ENCODE measurements at places on chromosomes 3 and 15.

GRCh38 chr3:52395503-52395865 is 49.4 kb downstream of the SEMA3G start:
- no peak for DNase-seq

- peak; percentile 68 for DNase-seq
These were observed 28.9 kb downstream of the FBXW12 start for GRCh38 chr3:48400824-48401433.

GRCh38 chr3:30661098-30661873 is 54.9 kb downstream of the TGFBR2 start:
- DNase-seq, result no peak

GRCh38 chr3:87798567-87798947 is 260.2 kb downstream of the CGGBP1 start:
- DNase-seq, result no peak

DNA sequence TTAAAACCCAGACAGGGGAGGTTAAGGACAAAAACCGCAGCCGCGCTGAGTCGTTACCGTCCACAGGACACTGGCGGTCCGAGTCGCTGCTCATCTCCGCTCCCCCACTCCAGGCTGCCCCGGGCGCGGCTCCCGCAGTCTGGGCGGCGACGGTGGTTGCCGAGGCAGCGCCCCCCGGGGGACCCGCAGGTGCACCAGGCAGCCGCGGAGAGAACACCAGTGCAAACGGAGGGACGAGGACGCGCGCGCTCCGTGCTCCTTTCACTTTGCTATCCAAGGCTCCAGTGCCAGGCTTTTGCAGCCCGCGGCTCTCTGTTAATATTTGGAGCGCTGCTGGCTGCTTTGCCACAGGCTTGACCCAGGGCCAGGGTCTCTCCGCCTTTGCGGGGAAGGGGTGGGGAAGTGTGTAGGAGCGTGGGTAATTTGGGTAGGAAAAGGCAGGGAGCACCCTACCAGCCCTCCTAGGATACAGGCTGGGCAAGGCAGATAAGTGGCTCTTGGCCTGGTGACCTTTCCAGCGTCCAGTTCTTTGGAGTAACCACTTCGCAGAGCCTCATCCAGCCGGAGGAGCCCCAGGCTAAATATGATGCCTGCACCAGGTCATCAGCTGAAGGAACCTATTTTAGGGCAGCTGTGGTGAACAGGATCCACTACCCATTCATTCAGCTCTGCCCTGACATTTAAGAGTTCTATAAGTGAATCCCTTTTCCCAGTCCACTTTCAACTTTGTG is at the start of gene GADL1:
TSS of gene GADL1 (minus strand) at position 141 of the 731 bp plus-strand sequence. CDS start at position 94, 47 bp downstream.
- no peak for DNase-seq

GRCh38 chr3:123442125-123442524 is 6.8 kb downstream of the ADCY5 start:
- DNase-seq, result no peak

GRCh38 chr3:13219077-13219901 is 146.1 kb upstream of the IQSEC1 start:
- no peak for DNase-seq

GRCh38 chr3:71172951-71173350 is 410.6 kb downstream of the FOXP1 start:
- no peak for DNase-seq

GRCh38 chr3:184604039-184604601 is 42.5 kb downstream of the EPHB3 start:
- no peak for DNase-seq

DNA sequence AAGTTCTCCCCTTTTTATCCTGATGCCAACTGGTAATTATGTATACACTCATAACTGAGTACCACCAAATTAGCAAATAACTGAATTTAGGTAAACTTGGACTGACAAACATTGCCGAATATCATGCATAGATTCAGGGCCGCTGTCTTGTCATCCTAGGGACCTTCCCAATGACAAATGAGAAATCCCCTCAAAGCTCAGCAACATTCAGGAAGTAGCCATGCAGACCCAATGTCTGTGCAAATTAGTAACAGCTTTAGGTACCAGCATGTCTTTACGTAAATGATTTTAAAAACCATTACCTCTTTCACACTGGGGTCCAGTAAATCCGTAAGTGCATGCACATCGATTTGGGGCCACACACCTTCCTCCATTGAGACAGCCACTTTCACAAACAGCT is 49.5 kb downstream of the FBN1 start:
- no peak for DNase-seq

DNA sequence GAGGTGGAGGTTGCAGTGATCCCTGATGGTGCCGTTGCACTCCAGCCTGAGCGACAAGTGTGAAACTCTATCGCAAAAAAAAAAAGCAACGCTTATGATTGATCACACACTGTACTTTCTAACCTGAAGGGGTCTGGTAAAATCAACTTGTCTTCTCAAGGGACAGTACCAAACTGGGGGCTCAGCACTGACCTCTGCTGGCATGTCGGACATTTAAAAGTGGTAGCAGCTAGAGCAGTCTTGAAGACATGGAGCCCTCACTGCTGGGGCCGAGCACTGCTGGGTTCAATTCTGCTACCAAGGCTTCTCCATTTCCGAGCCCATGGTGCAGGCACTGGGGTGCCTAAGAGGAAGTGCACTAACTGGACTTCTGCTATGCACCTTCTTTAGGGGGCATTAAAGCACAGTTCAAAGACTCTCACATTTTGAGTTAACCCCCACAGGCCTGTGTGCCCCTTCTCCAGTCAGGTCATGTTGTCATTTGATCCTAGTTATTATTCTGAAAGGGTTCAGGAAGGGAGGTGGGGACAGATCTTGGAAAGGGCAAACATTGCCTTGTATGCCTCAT is 26.4 kb upstream of the LAMP3 start:
- peak; percentile 43 for DNase-seq

DNA sequence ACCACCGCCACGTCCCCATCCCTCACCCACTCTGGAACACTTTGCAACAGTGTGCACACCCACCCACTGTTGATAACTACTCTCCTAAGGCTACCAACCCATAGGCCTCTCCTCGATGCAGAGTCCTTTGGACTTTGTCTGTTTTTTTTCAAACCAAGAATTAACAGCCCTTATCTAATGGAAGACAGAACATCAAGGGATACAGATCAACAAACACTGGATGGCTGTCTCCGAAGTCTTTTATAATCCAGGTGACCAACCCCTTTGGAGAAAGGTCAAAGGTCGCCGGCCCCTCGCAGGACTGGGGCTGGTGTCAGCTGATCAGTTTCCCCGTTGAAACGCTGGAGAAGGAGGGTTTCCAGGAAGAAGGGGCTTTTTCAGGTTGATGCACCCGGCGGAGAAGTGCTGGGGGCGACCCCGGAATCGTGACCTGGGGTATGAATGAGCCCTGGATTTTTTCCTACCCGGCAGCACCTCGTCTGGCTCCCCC is 532 bp downstream of the B4GALT4 start:
- DNase-seq, result peak; percentile 74

DNA sequence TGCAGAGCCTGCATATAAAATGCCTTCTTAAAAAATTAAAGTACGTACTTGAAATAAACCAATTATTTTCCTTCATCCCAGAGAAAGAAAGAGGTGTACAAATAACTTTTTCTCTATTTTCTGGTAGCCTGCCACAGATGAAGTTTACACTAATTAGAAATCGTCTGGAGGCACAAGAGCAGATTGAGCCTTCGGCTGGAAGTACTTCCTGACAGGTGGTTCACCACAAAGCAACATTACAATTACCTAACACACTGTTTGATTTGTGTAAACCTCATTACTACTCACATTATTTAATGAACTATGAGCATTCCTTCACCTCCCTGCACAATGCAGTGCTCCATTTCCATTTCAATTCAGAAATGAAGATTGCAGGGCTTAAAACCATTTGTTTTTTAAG is 856.1 kb downstream of the SI start:
- no peak for DNase-seq

GRCh38 chr3:103977417-103977816 is 1389.3 kb upstream of the ALCAM start:
- no peak for DNase-seq

GRCh38 chr3:104411757-104412156 is 955.0 kb upstream of the ALCAM start:
- no peak for DNase-seq

DNA sequence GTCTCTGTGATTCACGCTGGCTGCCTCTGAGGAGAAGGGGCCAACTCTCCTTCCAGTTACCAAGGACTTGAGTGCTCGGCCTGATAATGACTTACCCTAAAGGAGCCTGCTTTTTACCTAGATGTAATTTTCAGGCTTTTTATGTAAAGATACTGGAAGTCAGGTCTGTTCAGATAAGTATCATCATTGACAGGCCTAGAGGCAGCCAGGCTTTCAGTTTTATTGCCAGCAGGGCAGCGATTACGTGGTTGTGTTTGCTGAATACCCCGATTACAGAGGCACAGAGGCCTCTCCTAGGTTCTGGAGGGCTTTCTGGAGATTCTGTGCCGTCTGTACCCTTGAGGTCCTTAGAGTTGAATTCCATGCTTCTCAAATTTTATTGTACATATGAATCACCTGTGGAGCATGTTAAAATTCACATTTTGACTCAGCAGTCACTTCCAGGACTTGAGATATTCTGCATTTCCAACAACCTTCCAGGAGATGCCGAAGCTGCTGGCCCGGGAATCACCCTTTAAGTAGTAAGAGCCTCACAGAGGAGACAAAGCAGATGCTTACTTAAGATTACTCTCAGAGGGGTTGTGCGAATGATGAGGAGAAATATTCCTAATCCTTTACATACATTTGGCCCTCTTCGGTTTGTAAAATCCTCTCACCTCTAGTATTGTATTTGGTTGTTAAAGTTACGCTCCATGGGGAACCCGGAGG is 160.1 kb upstream of the BHLHE40 start:
- DNase-seq, result no peak

DNA sequence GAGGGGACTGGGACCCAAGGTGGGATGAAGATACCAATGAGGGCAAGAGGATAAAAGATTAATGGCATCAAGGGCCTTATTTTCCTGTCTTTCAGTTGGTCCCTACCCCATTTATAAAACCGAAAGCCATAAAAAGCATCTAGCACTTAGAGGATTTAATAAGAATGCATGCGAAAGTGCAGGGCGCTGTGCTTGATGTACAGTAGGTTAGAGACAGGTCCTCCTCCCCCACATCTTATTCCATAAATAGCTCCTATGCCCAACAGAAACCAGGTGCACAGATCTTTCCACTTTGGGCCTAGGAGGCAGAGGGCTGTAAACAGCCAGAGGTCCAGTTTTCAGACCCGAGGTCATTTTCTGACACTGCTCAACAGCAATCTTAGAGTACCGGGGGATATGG is 1.2 kb downstream of the LPCAT4 start:
- DNase-seq, result no peak

Measured in transverse colon (tissue), 4 donors.